ENCODE measurements at places on chromosomes 3 and 15. TPM values are rescaled to one million over a fixed set of nuclear protein-coding genes. Genes with fewer than 3 reads are reported as not detected.

The ADPGK gene
- 29.8 TPM for total RNA-seq

The ANKRD63 gene
- not detected for total RNA-seq

The LDHAL6B gene
- not detected for total RNA-seq

The MOBP gene
- total RNA-seq, result not detected

The MEX3B gene
- total RNA-seq, result 2.4 TPM

The SYNPR gene
- total RNA-seq, result not detected

The CAMK2N2 gene
- total RNA-seq, result 0.24 TPM

Data from posterior vena cava (tissue), 2 donors.